ENCODE measurements at places on chromosomes 11 and 22. TPM values are rescaled to one million over a fixed set of nuclear protein-coding genes. Genes with fewer than 3 reads are reported as not detected.

PTPN5 gene
- total RNA-seq = not detected

SAA4 gene
- not detected for total RNA-seq

CREB3L1 gene
- total RNA-seq = 31.3 TPM

GRAMD4 gene
- 8.3 TPM for total RNA-seq

NAALADL1 gene
- total RNA-seq = 24.6 TPM

KRTAP5-9 gene
- not detected for total RNA-seq

MAPK11 gene
- 14.4 TPM for total RNA-seq

GPHA2 gene
- not detected for total RNA-seq

DERL3 gene
- under 0.01 TPM for total RNA-seq

CARD10 gene
- 5.8 TPM for total RNA-seq

SLC16A8 gene
- total RNA-seq = not detected

GSTT2B gene
- 0.97 TPM for total RNA-seq

MUC5AC gene
- not detected for total RNA-seq

OR52E8 gene
- not detected for total RNA-seq

MUC5B gene
- total RNA-seq = not detected

PTGDR2 gene
- not detected for total RNA-seq

KDM4D gene
- 0.72 TPM for total RNA-seq

PANX2 gene
- total RNA-seq = 0.65 TPM

KCNJ11 gene
- total RNA-seq = not detected

AP2A2 gene
- total RNA-seq = 63.0 TPM

IGHMBP2 gene
- total RNA-seq = 6.5 TPM

SLC22A12 gene
- total RNA-seq = not detected

RTN3 gene
- total RNA-seq = 97.9 TPM

CRYBB3 gene
- not detected for total RNA-seq

PNPLA3 gene
- total RNA-seq = 1.5 TPM

DRD4 gene
- not detected for total RNA-seq

TRIM49 gene
- not detected for total RNA-seq

ASCL2 gene
- total RNA-seq = 3.1 TPM

ZP1 gene
- 0.81 TPM for total RNA-seq

KRTAP5-1 gene
- total RNA-seq = not detected

UPK3A gene
- not detected for total RNA-seq

TCN2 gene
- 34.8 TPM for total RNA-seq

ANO1 gene
- total RNA-seq = not detected

ZC3H7B gene
- 60.9 TPM for total RNA-seq

CECR2 gene
- total RNA-seq = 3.1 TPM

GAB4 gene
- total RNA-seq = not detected

PARVG gene
- total RNA-seq = not detected
